ENCODE measurements at places on chromosomes 5 and 9.

GRCh38 chr9:107394264-107394663 lies 95.3 kb downstream of the KLF4 start:
- DNase-seq = no peak

DNA sequence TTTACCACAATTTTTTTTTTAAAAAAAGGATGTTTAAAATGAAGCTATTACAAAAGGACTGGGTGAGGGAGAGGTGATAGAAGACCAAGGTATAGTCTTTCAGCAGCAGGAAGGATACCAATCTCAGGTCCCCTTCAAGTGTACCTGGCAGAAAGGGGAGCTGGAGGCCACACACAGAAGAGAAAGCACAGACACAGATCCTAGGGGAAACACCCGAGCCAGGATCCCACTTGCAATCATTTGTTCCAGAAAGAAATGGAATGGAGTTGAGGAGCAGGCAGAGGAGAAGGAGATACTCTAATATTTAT lies 5.6 kb downstream of the GNPDA1 start:
- no peak for DNase-seq

DNA sequence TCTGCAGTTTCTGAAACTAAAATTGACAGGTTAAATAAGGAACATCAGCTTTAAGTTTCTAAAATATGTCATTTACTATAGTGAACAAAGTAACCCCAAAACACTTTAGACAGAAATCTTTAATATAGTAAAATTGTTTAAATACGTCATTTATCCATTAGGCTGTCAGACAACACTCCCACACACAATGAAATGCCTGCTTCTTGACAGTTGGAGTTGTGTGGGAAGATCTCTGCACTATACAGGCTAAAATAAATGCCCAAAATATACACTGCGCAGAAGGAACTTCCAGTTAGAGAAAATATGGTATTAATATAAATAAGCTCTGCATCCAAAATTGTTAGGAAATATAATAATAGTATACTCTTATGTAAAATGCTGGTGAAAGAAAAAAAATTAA lies 794.4 kb downstream of the CDH18 start:
- DNase-seq = no peak

- no peak for DNase-seq
Observed at GRCh38 chr5:142320851-142321560, 3.8 kb downstream of the SPRY4 start.

DNA sequence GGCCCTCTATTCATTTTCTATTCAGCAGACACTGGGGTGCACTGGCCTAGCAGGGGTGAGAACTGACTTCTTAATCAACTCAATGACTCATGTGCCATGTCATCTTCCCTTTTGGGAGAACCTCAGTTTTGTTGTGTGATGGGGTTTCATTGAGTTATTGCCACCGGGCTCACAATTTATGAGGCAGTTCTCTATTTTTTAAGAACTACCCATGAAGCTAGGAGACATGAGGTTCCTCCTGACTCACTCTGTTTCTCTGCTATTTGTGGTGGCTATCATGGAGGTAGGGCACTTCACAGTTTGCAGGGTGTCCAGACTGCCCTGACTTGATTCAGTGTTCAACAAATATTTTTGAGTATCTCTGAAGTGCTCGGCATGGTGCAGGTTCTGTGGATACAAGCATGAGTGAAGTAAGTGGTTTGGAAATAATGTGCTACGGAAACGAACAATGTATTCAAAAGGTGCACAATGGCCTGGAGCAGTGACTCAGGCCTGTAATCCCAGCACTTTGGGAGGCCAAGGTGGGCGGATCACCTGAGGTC lies 39.3 kb downstream of the SPARC start:
- no peak for DNase-seq

- no peak for DNase-seq
Observed at GRCh38 chr9:99385814-99386279, 163.8 kb downstream of the SEC61B start.

DNA sequence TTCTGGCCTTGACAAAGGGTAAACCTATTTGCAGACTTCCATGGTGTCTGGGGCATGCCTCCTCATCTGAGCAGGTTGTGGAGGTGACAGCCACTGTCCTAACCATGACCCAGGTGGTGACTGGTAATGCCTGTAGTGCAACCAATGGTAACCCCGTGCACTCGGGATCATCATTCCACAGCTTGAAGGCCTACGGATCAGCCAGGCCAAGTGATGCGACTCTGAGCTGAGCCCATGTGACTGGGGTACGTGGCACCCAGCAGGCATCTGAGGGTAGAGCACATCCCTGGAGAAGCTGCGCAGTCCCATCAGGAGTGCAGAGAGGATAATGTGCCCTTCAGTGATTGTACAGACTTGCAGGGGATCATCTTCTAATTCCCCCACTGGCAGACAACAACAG lies 35.0 kb downstream of the DROSHA start:
- no peak for DNase-seq

DNA sequence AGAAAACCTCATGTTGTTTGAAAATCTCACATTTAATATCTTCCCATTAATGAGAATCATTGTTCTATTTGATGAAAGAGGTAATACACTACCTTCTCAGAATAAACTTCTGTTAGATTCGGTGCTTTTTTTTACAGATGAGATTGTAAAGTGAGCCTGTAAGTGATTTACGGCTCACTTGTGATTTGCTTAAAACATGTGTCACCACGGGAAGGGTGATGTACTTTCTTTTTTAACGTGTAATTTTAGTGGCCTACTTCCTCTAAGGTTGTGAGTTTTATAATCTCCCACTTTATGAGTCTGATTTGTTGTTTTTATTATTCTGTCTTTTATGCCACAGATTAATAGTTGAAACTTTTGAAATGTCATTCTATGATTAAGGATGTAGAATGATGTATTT lies 15.9 kb downstream of the ANXA1 start:
- no peak for DNase-seq

DNA sequence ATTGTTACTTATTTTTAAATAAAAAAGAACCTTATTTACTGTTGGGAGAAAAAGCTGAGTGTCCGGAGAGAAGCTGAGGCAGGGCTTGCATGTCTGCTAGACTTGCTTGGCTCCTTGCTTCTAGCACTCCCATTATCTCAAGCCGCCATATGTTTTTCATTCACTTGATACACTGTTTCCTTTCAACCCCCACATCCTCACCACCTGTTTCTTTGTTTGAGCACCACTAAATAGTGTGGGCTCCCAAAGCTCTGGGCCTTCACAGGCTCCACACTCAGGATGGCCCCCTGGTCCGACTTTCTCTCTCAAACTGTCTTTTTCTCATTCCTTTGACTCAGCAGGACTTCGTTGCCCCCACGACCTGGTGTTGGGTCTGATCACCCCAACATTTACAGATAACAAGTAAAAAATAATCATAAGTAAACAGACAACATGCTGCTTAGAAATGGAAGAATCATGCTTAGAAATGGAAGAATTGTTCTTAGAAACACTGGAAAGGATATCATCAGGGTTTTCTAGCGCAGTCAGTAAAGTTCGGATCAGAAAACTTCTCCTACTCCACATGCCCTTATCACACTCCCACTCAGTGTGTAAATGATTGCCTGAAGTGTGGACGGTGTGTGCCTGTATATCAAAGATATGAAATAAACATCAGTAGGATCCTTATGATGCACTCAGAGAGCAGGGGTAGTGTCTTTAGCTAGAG lies 58.5 kb downstream of the APTX start:
- DNase-seq = no peak

GRCh38 chr5:127012916-127013315 lies 17.4 kb downstream of the MARCHF3 start:
- DNase-seq = no peak

GRCh38 chr5:131766689-131767088 lies 30.1 kb downstream of the FNIP1 start:
- no peak for DNase-seq

DNA sequence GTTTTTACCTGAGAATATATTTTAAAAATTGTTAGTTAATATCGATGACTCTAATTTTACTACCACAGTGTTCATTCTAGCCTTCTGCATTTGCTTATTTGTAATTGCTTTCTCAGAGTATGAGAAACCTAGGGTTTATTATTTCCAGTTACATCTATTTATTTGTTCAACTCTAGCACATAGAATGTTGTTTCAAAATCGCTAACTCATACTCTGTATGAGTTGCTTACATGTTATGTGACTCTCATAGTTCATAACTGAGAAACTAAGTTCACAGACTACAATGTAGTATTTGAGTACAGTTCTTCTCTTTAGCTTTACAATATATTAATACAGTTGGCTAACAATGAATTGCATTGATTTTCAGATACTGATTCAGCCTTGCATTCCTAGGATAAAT lies 103.2 kb downstream of the MACROH2A1 start:
- DNase-seq = no peak

GRCh38 chr5:5351288-5351979 lies 71.0 kb upstream of the ICE1 start:
- no peak for DNase-seq

DNA sequence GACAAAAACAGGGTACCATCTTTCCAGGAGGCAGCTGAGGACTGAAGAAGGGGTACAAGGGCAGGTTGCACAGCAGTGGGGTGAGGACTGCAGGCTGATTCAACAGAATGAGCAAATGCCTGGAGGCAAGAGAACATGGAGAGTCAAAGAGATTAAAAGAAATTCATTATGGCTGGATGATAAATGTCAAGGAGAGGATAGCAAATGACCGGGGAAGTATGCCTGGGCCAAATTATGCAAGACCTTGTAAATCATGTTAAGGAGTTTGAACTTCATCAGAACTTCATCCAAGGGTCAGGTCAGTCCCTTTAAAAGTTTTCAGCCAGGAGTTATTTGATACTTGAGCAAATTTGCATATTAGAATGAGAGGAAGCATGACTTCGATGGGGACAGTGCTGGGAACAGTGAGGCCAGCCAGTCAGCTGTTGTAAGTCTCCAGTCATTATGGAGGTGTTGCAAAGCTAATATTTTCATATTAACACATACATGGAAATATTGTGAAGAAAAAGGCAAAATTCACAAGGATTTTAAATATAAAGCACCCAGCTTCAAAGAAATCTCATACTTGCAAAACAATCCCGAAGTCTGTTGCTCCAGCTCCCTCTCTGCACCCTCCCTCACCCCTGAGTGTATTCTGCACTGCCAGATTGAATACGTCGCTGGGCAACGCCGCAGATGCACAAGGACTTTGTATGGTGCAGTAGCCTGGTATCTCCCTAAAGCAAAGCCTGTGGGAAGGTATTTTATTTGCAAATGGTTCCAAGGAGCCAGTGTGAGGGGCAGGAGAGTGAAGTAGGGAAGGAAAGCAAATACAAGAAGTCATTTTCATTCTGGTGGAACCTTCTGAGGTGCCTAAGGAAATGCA lies 509.8 kb upstream of the TLE4 start:
- no peak for DNase-seq

DNA sequence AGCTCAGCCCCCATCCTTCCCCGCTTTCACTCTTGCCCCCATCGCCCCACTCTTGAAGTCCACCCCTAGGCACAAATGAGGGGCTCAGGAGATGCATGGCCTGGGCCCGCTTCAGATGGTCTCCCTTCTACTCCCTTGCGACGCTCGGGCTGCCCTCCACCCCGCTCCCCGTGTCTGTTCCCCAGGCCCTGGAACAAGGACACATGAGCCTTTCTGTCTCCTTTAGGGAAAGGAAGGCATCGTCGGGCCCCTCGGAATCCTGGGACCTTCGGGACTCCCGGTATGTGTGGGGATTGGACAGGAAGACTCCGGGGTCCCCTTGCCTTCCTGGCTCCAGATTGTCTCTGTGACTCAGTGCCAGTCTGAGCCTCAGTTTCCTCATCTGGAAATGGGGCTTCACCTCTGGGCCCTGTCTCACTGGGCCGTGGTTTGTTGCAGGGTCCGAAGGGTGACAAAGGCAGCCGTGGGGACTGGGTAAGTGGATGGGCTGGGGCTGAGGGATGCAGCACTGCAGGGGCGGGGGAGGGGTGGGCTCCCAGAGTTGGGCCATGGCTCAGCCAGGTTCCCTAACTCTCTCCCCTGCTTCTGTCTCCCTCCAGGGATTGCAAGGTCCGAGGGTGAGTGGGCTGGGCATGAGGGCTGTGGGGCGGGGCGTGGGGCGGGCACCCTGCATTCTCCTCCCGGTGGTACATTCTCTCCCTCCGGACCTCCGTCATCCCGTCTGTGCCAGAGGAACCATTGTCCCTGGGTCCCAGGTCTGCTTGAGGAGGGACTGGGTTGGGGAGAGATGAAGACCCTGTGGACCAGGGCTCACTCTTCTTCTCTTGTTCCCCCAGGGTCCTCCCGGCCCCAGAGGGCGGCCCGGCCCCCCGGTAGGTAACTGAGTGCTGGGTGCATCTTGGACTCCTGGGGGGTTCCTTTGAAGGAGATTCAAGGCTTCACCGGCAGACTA lies 21.8 kb upstream of the ORM1 start:
- DNase-seq = no peak

- DNase-seq = no peak
Observed at GRCh38 chr5:115363879-115364278, 67.4 kb upstream of the CCDC112 start.

GRCh38 chr9:95822583-95823431 lies 52.7 kb upstream of the ERCC6L2 start:
- no peak for DNase-seq

- DNase-seq = no peak
Observed at GRCh38 chr5:78574731-78575161, 73.8 kb downstream of the LHFPL2 start.

GRCh38 chr9:108994695-108995094 lies 18.6 kb downstream of the CTNNAL1 start:
- DNase-seq = no peak

DNA sequence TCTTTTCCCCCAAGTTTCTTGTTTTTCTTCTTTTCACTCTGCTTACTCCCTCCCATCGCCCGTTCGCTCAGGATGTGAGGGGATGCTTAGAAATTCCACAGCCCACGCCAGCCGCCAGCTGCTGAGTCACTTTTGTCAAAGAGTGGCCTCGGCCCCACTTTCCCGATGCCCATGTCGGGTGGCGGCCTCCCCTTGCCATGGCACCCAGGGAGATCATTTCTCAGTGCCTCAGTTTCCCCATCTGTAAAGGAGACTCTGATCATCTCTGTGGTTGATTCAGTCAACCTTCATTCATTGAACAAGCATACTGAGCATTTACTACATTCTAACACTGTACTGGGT lies 353 bp upstream of the PDGFRB start:
- DNase-seq = no peak

- no peak for DNase-seq
Observed at GRCh38 chr9:123375469-123376132, 19.6 kb downstream of the CRB2 start.

GRCh38 chr5:176744584-176744965 lies 65.8 kb upstream of the UNC5A start:
- DNase-seq = no peak

DNA sequence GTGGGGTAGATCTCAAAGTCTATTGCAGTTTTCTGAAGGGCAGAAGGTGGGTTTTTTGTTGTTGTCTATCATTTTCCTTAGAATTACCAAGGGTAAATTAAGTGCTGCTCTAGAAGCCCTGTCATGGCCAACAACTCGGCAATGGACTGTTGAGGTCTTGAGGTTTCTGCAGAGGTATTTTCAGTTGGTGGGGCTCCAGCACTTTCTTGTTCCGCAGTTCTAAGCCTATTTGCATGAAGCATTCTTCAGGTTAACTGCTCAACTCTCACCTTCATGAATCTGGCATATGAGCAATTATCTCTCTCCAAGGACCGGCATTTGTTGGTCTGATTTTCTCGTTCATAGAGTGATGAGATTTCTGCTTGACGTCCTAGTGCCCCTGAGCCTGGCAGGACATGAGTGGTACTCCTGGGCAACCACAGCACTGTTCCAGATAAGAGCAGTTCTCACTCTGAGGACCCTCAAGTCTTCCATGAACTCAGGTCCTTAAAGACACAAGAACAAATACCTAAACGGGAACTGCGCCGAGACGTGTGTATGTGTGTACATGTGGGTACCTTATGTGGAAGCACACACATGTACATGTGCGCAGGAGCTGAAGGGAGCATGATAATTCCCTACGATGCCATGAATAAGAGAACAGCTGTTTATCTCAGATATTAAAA lies 544.5 kb downstream of the CSNK1G3 start:
- no peak for DNase-seq

GRCh38 chr5:115369430-115370144 lies 73.1 kb upstream of the CCDC112 start:
- no peak for DNase-seq
